Amniotic stem cell (primary cell): ENCODE measurements at places on chromosomes 2 and 18.

DNA sequence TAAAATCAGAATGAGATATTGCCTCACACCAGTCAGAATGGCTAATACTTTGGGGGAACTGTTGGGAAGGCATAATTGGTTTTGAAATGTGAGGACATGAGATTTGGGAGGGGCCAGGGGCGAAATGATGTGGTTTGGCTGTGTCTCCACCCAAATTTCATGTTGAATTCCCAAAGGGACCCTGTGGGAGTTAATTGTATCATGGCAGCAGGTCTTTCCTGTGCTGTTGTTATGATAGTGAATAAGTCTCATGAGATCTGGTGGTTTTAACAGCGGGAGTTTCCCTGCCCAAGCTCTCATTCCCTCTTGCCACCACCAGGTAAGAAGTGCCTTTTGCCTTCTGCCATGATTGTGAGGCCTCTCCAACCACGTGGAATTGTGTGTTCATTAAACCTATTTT lies 59.6 kb downstream of the CSRNP3 start:
- no peak for DNase-seq

GRCh38 chr2:238883421-238883901 lies 35.6 kb downstream of the TWIST2 start:
- no peak for DNase-seq

GRCh38 chr2:3376821-3377220 lies 797 bp downstream of the EIPR1 start:
- no peak for DNase-seq

- no peak for DNase-seq
Observed at GRCh38 chr18:68221111-68221724, 493.7 kb downstream of the TMX3 start.

DNA sequence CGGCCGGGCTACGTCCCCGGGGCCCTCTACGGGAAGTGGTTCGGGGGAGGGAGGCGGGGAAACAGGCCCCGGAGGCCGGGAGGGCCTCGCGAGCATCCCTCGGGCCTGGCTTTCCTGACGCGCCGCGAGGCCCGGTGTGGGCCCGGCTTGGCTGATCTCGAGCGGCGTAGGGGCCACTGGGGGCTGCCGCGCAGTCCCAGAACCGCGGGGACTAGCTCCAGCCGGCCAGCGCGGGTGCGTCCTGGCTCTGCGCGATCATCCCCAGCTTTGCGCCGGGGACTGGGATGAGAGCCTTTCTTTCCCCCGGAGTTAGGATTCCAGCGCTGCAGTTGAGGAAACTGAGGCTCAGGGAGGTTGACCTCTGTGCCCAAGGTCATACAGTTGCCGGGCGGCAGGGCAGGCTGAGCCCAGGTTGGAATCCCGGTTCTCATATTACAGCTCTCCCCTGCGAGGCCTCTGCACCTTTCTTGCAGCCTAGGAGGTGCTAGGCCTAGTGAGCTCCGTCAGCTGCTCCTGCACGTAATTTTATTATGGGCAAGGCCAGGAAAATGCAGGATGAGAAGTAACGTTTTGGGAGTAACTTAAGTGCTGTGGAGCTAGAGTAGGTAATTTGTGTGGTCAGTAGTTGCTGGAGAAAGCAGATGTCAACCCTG lies 501 bp downstream of the LPIN1 start:
- DNase-seq: peak; percentile 45

GRCh38 chr2:216742411-216742810 lies 47.1 kb upstream of the IGFBP5 start:
- DNase-seq: no peak

DNA sequence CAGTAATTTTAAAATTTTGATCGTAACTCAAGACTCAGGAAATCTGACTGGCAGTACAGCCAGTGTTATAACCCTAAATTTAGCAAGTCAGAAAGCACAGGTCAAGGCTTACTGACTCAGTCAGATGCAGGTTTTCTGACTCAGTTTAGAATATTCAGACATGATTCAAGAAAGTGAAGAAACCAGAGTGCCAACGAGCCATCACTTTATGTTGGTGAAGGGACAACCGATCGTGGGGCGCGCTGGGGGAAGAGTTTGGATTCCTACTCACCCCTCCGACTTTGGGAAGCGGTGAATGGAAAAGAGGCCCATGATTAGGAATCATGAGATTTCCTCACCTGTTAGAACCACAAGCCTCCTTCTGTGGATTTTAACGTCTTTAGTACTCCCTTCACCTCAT lies 998 bp downstream of the RNF149 start:
- DNase-seq: no peak

- no peak for DNase-seq
Observed at GRCh38 chr2:174951745-174952144, 53.4 kb downstream of the CHN1 start.

GRCh38 chr2:103991591-103991990 lies 862.3 kb upstream of the POU3F3 start:
- no peak for DNase-seq

DNA sequence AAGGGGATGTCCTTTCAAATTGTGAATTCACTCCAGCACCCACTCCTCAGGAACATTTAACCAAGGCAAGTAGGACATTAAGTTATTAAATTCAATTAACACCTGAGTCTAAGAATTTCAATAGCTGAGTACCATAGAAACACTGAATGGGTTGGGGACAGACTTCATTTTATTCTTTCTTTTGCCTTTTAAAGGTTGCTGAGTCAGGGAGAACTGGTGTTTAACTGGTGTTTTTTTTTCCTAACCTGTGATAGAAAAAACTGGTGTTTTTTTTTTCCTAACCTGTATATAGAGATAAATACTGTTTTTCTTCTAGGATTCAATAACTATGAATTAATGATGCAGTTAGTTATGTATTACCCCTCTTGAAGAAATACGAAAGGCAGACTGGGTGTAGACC lies 38.9 kb downstream of the TTC27 start:
- no peak for DNase-seq

DNA sequence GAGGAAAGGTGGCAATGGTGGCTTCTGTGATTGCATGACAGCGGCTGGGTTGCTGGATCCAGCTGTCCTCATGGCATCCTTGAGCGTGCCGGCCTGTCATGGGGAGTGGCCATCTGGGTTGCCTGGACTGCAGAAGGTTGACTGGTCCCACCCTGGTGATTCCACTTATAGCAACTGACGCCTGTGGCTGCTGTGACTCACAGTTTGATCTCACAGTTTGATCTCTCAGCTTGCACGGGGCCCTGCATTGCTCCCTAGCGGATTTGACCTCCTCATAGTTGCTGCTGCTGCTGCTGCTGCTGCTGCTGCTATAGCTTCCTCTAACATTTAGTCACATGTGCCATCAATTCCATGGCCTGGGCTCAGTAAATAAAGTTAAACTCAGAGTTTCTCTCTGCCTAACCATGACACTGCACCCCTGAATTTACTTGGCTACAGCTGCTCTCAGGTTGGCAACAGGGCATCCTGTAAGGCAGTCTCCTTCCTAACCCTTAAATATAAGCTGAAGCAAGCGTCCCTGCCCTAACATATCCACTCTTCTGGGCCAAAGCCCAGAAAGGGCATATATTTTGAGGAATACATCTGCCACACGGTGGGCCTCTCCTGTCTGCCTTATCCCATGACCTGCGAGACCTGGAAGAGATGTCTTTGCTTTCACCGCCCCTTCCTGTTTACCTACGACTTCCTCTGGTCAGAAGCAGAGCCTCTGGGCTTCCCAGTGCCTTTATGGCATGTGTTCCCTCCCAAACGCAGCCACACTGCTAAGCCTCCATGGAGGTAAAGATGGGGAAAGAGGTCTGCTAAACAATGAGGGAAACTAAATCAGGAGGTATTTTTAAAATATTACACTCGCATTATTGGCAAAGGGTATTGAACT lies 37.8 kb upstream of the CCDC150 start:
- peak; percentile 97 for DNase-seq

GRCh38 chr2:88590998-88591613 lies 36.2 kb downstream of the EIF2AK3 start:
- peak; percentile 18 for DNase-seq

GRCh38 chr2:8009010-8009597 lies 672.8 kb upstream of the ID2 start:
- no peak for DNase-seq

DNA sequence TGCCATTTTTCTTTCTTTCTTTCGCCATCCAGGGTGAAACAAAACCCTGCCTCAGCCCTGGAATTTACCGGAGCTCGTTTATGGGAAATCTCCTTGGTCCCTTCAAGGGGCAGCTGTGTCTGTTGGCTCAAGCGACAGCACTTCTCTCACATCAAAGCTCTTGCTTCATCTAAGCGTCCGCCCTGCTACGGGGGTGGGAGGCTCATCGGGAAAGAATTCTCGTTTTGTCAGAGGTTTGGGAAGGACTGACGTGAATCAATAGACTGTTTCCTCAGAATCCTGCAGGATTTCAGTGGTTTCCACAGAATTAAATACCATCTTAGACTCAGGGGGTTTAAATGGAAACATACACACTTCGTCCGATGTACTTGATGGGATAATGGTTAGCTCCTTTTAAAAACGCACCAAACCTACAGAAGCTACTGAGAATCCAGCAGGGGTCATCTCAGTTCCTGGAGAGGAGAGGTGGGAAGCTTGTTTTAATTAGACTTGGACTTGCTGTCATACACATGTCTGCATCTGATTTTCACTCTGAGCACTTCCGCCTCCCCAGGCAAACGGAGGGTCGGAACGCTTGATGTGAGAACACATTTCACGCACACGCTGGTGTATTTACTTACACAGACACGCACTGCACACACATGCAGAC lies 91.6 kb downstream of the ASB1 start:
- DNase-seq: peak; percentile 9

- DNase-seq: no peak
Observed at GRCh38 chr2:2850218-2850755, 519.2 kb upstream of the MYT1L start.

- no peak for DNase-seq
Observed at GRCh38 chr2:208529796-208530195, 123.2 kb downstream of the PTH2R start.

DNA sequence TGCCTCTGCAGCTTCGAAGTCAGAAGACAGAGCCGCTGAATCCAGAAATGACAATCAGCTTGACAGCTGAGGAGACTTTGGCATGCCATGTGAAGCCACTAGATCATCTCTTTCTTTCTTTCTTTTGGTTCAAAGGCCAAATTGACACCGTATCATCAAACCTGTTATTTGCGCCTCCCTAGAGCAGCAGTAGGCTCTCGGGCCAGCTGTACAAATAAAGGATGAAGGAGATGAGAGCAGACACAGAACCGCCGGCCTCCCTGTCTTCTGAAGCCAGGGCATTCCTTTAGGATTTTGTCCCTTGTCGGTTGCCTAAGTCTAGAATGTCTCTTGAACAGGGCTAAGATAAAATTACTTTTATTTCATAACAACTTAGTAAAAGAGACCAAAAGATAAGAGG lies 36.8 kb downstream of the COL4A4 start:
- DNase-seq: no peak

GRCh38 chr2:241248897-241249296 lies 60.4 kb downstream of the ANO7 start:
- DNase-seq: no peak

DNA sequence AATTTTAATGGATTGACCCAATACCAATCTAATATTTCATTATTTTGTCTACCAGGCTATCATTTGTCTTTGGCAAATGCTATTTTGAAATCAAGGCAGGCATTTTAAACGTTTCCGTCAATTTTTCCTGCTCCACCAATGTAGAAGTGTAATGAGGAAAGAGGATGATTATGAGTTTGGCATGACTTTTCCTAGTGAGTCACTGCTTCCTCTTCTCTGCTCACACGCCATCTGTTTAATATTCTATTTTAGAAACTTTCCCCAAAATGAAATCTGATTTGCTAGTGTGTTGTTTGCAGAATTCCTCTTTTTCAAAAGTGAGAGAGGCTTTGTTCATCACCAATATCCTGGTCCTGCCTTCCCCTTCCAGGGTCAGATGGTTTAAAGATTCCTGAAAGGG lies 42.5 kb upstream of the PID1 start:
- peak; percentile 1 for DNase-seq

DNA sequence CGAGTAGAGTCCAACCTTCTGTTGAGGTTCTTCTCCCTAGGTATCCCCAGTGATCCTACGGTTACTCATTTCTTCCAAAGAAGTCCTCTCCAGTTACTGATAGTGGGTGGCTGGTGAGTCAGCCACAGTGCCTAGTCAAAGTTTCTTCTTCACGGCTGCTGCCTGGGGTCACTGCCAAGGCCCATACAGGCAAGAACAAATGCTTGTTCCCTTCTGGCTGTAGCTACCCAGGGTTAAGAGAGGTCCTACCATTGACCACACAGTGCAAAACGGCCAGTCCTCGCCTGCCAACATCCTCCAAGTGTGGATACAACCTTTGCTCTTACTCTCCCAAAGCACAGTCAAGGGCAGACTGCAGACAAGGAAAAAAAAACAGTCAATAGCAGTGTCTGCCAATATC lies 2.9 kb upstream of the PTPN4 start:
- peak; percentile 46 for DNase-seq

- DNase-seq: peak; percentile 52
Observed at GRCh38 chr2:112749755-112750559, 14.5 kb downstream of the CKAP2L start.
